ENCODE measurements at places on chromosomes 16 and 17. TPM values are rescaled to one million over a fixed set of nuclear protein-coding genes. Genes with fewer than 3 reads are reported as not detected.

GPS2 gene
- total RNA-seq, result 30.1 TPM

ABCA5 gene
- 13.6 TPM for total RNA-seq

MIS12 gene
- total RNA-seq, result 16.7 TPM

MMP2 gene
- total RNA-seq, result 73.8 TPM

Measured in bladder microvascular endothelial cell (primary cell).